ENCODE measurements at places on chromosomes 12 and 14. TPM values are rescaled to one million over a fixed set of nuclear protein-coding genes. Genes with fewer than 3 reads are reported as not detected.

Gene SMCO2
- total RNA-seq: 1.6 TPM

Gene TCP11L2
- 65.3 TPM for total RNA-seq

Gene HOXC12
- not detected for total RNA-seq

Gene VDR
- 18.9 TPM for total RNA-seq

Gene ACOT6
- not detected for total RNA-seq

Gene C1RL
- total RNA-seq: 72.3 TPM

Gene NTF3
- 3.5 TPM for total RNA-seq

Gene BCAT1
- 150 TPM for total RNA-seq

Gene ARHGEF40
- total RNA-seq: 30.7 TPM

Gene CMA1
- total RNA-seq: not detected

Gene PMEL
- 0.32 TPM for total RNA-seq

Gene AGAP2
- total RNA-seq: 0.11 TPM

Gene DPY19L2
- 0.65 TPM for total RNA-seq

Gene MYH6
- total RNA-seq: not detected

Gene SAV1
- 47.6 TPM for total RNA-seq

Gene SERPINA6
- total RNA-seq: not detected

Gene ARHGAP9
- total RNA-seq: 0.22 TPM

Gene DEGS2
- total RNA-seq: 0.13 TPM

Gene EEA1
- total RNA-seq: 40.8 TPM

Gene SMIM41
- 0.39 TPM for total RNA-seq

Gene OASL
- 1.5 TPM for total RNA-seq

Gene MORN3
- 1.0 TPM for total RNA-seq

Gene VRTN
- not detected for total RNA-seq

Gene B4GALNT1
- 2.9 TPM for total RNA-seq

Gene SELPLG
- total RNA-seq: 2.9 TPM

Gene CDK4
- 195 TPM for total RNA-seq

Gene PMCH
- 0.22 TPM for total RNA-seq

Gene TEX52
- total RNA-seq: not detected

Gene FNTB
- total RNA-seq: 13.7 TPM

Gene CDK2
- total RNA-seq: 23.0 TPM

Gene CRACR2A
- 3.6 TPM for total RNA-seq

Gene C12orf60
- 1.9 TPM for total RNA-seq

Gene CCDC77
- total RNA-seq: 11.8 TPM

Gene SLC35F4
- not detected for total RNA-seq

Gene PZP
- not detected for total RNA-seq

All from articular chondrocyte of knee joint (primary cell).